ELF-1 (cell line): ENCODE measurements at places on chromosomes 7 and 10.

GRCh38 chr7:35839860-35840854 lies 39.3 kb downstream of the SEPTIN7 start:
- DNase-seq, result no peak

GRCh38 chr10:373015-373414 lies 237.8 kb downstream of the ZMYND11 start:
- no peak for DNase-seq

DNA sequence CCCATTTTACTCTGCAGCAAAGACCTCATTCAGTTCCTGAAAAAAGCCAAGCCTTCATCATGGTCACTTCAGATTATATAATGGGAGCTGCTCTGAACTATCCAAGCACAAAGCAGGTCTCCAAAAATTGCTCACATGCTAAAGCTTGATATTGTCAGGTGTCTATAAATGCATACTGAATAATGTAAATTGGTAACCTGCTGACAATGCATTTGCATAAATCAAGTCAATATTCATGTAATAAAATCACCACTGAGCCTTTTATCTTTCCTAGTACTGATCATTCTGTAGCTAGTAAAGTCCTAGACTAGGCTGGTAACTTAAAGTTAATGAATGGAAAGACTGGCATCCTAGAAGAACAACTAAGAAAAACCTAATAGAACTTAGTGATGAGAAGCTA lies 188.3 kb downstream of the IMMP2L start:
- DNase-seq, result no peak

GRCh38 chr7:27172315-27172774 lies 1.8 kb downstream of the HOXA10 start:
- DNase-seq, result no peak

DNA sequence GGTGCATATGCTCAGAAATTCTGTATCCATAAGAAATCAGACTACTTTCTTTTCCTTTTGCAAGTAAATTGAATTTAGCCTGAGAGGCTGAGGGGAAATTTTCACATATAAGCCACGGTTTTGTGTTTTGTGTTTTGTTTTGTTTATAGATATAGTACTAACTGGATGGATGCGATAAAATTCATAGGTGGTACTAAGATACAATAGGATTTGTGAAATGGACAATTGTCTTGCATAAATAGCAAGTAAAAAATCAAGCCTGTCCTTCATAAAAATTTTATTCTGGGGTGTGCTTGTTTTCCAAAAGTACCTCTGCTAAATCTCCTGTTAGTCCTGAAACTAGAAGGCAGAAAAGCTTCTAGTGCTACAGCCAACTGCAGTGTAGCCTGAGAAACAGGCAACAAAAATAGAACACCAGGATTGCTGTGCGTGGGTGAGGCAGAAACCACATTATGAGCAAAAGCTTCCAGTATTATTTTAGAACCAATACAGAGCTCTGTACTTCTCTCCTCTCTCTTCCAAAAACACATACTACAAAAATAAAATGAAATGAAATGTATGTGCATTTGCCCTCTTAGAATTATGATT lies 634 bp upstream of the HDAC9 start:
- DNase-seq, result peak; percentile 10

- DNase-seq, result no peak
These were observed 37.8 kb downstream of the STEAP4 start for GRCh38 chr7:88268858-88269257.

DNA sequence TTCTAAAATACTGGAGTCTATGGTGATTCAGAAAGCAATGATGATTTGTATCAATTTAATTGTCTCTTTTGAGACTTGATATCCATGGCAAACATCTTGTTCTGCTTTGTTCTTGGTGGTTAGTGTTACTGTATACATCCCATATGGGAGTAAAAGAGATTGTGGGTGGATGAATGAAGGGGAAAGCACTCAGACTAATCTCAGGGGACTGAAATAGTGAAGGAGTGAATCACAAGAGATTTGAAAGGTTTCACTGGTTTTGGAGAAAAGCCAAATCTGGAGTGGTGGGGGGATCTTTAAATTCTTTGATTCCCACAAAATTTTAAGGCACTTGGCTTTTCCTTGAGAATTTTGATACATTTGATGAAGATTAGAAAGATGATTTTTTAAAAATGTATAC lies 369.4 kb downstream of the INHBA start:
- no peak for DNase-seq

DNA sequence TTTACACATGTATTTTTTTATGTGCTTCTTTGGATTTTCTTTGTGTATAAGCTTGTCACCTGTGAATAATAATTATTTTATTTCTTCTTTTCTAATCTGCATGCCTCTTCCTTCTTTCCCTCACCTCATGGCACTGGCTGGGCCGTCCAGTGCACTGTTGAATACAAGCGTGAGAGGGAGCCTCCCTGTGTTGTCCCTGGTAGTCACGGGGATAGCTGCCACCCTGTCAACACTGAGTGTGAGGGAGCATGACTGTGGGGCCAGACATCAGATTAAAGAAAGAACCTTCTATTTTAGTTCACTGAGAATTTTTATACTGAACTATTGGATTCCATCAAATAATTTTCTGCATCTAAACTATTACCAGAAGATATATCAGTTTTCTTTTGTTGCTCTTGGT lies 187.9 kb downstream of the CDC14C start:
- no peak for DNase-seq

DNA sequence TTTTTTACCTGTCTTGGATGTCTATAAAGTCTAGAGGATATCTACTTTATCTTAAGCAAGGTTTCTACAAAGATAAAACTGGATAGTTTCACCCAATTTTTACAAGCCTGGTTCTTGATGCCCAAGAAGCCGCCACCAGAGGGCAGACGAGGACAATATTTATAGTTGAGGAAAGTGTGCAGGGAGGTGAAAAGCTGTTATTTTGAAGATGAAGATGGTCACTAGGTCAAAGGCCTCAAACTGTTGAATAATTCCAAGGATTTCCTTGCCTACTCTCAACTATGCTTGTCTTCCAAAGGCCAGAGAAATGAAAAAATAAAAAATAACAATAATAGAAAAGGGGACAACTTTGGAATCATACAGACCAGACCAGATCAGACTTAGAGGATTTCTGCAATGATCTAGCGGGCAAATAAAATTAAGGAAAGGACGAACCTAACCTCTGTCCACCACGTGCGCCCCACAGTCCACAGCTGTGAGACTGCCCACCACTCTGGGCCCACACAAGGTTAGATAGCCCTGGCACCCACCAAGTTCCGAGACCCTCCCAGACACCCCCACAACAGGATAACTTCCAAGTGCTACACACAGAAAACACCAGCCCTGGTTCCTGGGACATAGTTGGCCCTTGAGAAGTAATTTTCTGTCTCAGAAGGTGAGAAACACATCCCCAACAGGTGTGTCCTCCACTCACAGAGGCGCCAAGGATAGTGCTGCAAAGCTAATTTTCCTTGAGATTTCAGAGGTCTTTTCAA lies 2.8 kb downstream of the PKD1L1 start:
- peak; percentile 49 for DNase-seq

GRCh38 chr10:514137-514671 lies 175.3 kb downstream of the DIP2C start:
- no peak for DNase-seq

DNA sequence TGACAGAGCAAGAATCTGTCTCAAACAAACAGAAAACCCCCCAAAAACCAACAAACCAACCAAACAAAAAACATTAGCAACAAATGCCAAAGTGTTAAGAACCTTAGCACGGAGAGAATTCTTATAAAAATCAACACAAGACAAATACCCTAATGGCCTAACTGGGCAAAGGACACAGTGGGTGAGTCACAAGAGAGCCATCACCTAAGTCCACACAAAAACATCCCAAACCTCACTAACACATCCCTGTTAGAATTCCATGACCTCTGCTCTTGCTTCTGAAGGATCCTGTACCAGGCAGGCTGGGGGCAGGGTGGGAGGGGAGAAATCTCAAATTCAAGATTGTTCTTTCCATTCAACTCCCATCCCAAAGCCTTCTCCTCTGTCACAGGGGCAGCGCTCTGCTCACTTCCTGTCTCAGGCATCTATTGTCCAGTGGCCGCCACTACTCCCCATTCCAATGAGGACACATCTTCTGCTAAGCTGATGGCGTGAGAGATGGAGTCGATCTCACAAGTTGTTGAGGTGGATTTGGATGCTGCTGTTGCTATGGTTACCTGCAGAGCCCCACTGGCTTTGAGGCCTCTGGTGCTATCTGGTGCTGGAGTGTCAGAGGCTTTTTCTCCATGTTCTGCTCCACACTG lies 9.2 kb downstream of the IL15RA start:
- DNase-seq, result no peak

DNA sequence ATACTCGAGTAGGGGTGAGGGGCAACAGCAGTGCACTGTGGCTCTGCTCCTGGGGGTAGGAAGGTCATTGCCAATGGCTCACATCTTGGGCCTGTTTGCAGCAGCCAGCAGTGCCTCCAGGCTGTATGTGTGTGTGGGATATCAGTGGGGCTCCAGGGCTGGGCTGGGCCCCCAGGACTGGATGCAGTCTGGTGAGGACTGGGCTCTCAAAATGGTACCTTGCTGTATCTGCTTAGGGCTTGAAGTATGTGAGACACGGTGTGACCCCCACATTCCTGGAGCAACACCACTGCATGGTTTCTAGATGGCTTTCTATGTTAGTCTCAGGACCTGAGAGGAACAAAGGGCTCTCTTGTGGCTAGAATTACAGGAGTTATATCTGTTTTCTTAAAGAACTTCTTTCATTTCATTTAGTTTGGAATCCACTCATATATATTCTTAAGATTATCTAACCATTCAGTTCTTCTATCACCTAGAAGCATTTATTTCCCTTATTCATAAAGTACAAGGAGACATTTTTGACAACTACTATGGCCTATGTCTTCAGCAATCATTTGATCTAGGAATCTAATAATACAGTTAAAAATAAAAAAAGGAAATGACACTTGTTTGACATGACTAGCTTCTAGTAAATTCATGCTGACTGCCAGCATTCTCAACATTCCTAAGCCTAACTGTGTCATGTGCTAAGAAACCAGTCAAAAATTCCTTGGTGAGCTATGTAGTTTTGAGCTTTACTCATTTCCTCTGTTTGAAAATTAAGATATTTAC lies 443.2 kb upstream of the SEMA3A start:
- peak; percentile 23 for DNase-seq

DNA sequence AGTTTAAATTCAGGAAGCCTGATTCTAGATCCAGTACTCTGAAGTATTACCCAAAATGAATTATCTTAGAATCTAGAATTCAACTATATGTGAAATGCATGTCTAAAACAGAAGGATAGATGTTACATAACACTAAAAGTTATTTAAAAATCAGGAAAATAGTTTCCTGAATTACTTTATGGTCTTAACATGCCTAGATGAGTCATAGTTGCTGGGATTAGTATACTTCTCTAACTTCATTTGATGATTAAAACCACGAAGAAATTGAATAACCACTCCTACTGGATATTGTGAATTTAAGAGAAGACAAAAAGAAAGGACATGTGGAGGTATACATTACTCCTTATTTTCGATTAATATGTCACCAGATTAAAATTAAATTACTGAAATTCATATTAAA lies 65.5 kb downstream of the ATAD1 start:
- no peak for DNase-seq

GRCh38 chr10:69709366-69709941 lies 79.4 kb downstream of the FAM241B start:
- no peak for DNase-seq

- DNase-seq, result no peak
These were observed 24.0 kb downstream of the LRRC20 start for GRCh38 chr10:70358446-70358845.

- peak; percentile 46 for DNase-seq
These were observed 37.8 kb upstream of the UBE2H start for GRCh38 chr7:129990403-129991192.

DNA sequence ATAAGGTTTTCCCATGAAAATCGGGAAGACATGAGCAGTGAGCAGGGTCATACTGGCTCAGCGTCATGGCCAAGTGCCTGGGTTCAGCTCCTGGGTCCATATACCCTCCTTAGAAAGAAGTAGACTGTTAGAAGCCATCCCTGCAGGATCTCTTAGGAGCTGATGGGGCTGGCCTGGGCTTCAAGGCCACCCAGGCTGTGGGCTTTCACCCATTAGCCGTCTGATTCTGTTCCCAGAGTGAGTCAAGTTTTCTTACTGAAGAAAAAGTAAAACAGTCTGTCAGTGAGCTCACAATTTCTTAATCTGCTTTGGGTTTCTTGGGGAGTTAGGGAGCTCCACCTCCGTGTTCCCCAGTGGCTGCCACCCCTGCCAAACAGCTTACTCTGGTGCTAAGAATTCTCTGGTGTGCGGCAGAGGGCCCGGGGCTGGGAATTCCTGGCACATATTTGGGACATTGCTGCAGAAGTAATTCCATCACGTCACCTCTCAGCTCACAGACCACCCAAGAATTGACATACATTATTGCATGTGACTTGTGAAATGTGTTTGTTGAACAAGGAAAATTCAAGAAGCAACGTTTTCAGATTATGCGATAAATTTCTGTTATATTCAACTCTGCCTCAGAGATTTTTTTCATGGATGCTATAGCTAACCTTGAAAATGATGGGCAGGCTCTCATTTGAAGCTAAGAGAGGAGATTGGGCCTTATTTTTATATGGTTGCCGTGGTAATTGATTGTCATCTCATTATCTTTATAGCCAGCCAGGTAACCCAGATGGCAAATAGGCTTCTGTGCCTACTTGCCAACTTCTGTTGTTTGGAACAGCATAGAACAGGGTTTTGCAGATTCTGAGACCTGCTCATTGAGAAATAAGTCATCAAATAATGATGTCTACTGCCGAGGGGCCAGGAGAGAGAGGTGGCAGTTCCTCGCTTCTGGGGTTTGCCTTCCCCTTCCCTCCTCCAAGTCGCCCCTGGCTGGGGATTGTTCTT lies 166.4 kb downstream of the CHN2 start:
- DNase-seq, result no peak

DNA sequence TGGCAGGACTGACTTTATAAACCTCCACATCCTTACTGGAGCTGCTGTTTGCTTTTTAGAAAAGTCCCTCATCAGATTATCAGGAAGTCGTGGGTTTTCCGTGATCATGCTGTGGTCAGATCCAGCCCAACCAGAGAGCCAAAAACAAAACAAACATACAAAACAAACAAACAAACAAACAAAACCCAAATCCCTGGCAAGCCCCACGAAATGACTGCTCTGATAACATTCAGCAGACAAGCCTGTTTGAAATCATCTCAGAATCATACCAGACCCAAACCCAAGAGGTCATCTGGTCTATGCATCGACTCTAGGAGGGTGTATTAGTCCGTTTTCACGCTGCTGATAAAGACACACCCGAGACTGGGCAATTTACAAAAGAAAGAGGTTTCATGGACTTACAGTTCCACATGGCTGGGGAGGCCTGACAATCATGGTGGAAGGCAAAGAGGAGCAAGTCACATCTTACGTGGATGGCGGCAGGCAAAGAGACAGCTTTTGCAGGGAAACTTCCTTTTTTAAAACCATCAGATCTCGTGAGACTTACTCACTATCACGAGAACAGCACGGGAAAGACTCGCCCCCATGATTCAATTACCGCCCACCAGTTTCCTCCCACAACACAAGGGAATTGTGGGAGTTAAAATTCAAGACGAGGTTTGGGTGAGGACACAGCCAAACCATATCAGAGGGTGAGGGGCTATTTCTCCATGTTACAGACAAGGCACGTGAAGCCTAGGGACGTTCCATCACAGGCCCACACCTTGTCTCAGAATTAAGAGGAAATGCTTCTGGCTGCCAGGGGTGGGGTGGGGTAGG lies 85.7 kb downstream of the PARP12 start:
- DNase-seq, result no peak
